Gastroesophageal sphincter (tissue), 4 donors: ENCODE measurements at places on chromosomes 5 and 9. TPM values are rescaled to one million over a fixed set of nuclear protein-coding genes. Genes with fewer than 3 reads are reported as not detected.

- ATAC-seq, result peak; percentile 36
These were observed 21.1 kb upstream of the EEIG1 start for GRCh38 chr9:128001779-128002298.

DNA sequence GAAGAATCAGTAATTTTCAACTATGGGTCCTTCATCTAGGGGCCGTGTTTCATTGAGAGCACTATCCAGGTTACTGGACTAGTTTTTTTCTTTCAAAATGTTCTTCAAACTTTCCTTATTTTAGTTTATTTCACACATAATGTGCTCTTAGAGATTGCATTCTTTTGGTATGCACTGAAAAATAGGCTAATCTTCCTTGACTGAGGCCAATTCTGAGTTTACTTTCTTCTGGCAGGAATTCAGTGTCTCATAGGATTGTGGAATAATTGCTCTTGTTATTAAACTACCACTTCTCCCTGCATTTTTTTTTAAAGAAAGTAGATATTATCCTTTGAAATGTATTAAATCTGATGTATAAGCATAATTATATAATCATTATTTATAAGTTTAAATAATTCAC is 624.5 kb downstream of the RAB3C start:
- no peak for ATAC-seq

DNA sequence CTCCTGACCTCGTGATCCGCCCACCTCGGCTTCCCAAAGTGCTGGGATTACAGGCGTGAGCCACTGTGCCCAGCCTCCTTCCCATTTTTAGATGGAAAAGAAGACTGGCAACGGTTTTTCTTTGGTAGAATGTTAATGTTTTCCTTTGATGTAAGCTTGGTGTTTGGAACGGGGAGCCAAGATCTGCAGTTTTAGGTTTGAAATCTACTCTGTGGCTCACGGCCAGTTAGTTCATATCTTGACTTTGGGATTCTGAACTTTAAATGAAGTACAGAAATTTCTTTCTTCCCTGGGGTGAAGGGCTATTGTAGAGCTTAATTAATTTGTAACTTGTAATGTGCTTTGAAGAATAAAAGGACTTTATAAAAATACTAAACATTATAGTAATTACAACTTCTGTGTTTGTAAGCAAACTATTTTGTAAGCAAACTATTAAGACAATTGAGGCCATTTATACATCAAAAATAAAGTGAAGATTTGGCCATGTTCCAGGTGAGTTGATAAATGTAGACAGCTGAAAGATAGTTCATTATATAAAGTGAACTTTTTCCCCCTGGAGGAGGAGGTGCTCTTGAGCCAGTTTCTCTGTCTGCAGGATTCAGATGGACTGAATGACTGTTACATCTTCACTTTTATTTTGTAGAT is 117.1 kb upstream of the TUT7 start:
- ATAC-seq, result no peak

GRCh38 chr5:115415143-115415491 is 118.7 kb upstream of the CCDC112 start:
- no peak for ATAC-seq

DNA sequence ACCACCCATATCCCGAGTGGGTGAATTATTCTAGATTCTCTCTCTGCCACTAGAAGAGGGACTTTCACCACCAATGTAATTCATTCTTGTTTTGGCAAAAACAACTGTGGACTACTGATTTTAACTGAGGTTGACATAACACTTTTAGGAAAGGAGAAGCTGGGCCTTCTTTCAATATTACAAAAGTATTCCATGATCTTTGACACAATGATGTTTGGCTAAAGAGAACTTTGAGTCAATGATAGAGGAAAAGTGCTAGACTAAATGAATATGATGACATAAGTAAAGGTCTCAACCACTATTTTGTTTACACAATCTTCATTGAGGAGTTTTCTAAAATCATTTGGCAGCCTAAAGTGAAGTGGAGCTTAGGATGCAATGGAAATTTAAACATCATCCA is 336.9 kb upstream of the PDE4D start:
- no peak for ATAC-seq

GRCh38 chr5:59840200-59840601 is 53.3 kb downstream of the PDE4D start:
- no peak for ATAC-seq

DNA sequence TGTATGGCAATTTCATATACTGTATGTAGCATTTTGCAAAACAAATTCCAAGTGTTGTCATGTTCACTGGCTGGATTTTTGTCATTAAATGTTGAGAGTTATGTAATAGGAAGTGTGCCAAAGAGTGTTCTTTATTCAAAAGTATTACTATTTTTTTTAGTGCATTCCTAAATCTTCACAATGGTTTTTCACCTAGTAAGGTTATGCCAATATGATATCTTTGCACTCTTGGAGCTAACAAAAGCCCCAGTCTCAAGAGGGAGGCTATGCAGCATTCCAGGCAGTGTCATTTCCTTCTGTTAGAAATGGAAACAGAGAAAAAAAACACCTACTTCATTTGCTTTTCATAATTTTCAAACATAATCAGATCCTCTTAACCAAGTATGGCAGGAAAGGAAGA is 5.1 kb upstream of the SSBP2 start:
- no peak for ATAC-seq

DNA sequence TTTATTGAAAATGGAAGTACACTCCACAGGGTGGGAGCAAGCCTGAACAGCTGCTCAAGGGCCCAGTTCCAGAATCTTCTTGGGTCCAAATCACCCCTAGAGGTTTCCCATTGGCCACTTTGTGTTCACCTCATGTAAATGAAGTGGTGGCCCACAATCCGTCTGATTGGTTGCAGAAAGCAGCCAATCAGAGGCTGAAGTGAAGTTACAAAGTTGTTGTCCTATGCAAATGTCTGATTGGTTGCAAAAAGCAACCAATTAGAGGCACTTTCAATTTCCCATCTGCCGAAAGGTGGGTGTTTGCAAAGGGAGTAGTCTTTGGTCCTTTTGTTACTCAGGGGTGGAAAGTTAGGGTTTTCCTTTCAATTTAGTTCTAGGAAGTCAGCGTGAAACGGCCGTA is 8.8 kb downstream of the TMEM171 start:
- no peak for ATAC-seq

DNA sequence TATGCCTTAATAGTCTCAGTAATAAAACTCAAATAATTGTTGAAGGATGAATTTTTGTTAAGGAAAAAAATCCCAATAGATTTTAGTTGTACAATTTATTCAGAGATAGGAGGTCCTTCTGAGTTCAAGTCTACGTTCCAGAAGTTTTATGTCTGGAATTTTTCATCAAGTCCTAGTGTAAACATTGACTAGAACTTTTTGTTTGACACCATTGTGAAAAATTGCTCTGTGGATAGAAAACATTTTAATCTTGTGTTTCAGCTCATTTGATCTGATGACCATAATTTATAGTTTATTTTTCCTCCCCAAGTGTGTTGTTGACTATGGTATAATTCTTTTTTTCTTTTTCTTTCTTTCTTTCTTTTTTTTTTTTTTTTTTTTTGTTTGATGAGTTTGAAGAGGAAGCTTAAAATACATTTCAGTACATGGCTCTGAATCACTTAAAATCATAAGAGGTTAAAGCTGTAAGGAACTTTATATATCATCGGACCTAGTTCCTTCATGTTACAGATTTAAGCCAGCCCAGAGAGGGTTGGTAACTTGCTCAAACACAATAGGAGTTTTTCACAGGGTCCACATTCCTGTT is 20.7 kb downstream of the ITGA1 start:
- ATAC-seq, result no peak

ABLIM3 gene
- total RNA-seq, result 20.4 TPM

PHYHD1 gene
- 23.7 TPM for total RNA-seq
